Subcutaneous preadipocyte (primary cell): ENCODE measurements at places on chromosomes 4 and X. TPM values are rescaled to one million over a fixed set of nuclear protein-coding genes. Genes with fewer than 3 reads are reported as not detected.

The UCP1 gene
- total RNA-seq = not detected in 2 replicates

The FAM149A gene
- total RNA-seq = 5.1 and 7.7 TPM in 2 replicates

The GAGE12H gene
- not detected in 2 replicates for total RNA-seq

The BEND4 gene
- total RNA-seq = not detected in 2 replicates

The TMEM47 gene
- 14.7 and 27.9 TPM in 2 replicates for total RNA-seq

The SMIM10L2A gene
- under 0.01 TPM in 2 replicates for total RNA-seq
